Head of caudate nucleus (tissue), 42 donors: ENCODE measurements at places on chromosomes 4 and X.

GRCh38 chr4:56345458-56345857 lies 41.8 kb downstream of the AASDH start:
- DNase-seq: no peak

GRCh38 chrX:24643116-24643515 lies 4.0 kb downstream of the PCYT1B start:
- DNase-seq: no peak

- DNase-seq: no peak
Measured at GRCh38 chr4:12562021-12562420, 922.1 kb downstream of the RAB28 start.

DNA sequence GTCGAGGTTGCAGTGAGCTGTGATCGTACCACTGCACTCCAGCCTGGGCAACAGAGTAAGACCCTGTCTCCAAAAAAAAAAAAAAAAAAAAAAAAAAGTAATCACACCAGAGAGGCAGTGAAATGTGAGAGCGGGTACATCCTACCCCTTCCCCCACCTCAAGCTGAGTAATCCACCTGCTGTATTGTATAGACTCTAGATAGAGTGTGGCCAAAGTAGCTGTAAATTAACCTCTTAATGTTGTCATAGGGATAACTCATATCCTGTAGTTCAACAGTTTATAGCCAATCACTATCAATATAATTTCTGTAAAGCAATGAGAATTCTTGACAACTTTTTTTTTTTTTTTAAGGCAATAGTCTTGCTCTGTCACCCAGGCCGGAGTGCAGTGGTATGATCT lies 30.8 kb downstream of the TNIP2 start:
- DNase-seq: no peak

- DNase-seq: no peak
Measured at GRCh38 chr4:140367738-140368137, 5.7 kb upstream of the SCOC start.

DNA sequence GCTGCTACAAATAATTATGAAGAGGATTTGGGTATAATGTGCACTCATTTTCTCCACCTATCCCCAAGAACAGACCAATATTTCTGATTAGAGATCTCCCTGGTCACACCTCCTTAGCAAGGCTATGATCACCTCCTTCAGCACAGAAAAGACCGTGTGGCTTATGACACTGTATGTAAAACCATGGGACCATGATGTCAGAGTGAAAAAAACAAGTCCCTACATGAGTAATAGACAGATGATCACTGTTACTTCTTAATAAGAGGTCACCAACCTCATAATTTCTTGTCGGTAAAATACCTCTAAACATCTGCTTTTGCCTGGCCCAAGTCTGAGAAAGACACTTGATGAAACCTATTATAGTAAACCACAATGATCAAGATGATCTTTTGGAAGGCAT lies 330.6 kb upstream of the F9 start:
- no peak for DNase-seq

DNA sequence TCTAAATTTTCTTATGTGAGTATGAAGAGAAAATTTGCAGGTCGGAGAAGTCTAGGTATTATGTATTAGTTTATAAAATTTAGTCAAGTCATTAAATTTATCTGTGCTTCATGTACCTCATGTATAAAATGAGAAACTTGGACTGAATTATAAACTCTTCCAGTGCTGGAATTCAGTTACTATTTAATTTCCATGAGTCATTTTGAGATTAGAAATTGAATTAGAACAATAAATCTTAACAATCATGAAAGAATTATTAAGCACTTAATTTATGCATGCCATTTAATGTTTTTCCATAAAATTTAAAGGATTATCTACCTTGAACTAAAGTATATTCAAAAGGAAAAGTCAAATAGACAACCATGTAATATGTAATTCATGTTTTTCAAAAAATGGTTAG lies 195.8 kb downstream of the MAD2L1 start:
- DNase-seq: no peak

GRCh38 chr4:165440415-165441158 lies 61.8 kb downstream of the CPE start:
- no peak for DNase-seq

DNA sequence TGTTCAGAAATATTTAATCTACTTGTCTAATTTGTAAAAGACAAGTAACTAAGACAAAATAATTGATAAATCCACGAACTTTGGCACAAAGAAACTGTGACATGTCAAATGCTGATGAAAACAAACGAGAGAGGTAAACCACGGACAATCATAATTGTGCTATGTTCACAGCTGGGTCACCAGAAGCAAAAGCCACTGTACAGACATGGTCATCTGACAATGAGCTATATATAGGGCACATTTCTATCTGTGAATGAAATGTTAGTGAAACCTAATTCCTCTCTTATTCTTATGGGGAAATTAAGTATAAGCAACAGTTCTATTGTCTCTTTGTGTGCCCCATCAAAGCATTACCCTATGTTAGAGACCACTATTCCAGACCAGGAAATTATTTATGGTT lies 444.0 kb upstream of the TRAM1L1 start:
- no peak for DNase-seq

DNA sequence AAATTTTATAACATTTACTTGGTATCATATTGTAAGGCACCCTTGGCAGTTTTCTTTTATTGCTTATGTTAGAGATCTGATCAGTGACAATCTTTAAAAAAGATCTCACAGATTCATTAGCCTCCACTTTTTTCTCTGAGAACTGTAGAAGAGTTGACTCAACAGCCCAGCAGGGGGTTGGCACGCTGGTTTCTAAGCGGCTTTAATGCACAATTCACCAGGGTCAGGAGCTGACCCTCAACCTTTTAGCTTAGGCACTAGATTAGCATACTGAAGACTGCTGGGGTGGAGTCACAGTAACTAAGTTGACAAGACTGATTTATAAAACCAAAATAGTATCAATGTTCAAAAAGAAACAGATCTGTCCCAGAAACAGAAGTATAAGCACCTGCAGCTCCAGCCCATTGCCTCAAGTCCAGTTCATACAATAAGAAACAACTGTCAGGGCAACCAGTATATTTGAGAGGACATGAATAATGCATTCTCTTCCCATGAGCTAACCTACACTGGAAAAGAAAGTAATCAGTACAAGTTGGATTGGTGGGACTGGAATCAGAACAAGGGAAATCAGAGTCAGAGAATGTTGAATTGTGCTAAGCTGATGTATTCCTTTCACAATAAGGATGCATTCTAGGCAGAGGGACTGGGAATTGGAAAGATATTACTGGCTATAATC lies 77.6 kb downstream of the PDE5A start:
- DNase-seq: no peak

DNA sequence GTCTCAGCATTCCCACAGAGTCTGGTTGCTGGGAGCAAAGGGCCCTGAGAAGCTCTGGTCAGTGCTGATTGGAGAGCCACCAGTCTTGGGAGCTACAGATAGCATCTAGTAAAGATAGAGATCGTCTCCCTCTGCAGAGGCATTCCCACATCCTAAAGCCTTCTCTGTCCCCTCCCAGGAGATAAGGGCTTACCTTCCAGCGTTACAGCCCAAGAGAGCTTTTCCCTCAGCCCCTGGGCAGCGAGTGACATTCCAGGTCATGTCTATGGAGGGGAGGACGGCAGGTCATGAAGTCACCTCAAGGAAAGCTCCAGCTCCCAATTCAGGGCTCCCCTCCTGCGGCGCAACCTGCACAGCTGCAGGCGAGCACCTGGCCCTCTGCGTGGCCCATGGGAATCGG lies 29.9 kb downstream of the CLDN34 start:
- no peak for DNase-seq

DNA sequence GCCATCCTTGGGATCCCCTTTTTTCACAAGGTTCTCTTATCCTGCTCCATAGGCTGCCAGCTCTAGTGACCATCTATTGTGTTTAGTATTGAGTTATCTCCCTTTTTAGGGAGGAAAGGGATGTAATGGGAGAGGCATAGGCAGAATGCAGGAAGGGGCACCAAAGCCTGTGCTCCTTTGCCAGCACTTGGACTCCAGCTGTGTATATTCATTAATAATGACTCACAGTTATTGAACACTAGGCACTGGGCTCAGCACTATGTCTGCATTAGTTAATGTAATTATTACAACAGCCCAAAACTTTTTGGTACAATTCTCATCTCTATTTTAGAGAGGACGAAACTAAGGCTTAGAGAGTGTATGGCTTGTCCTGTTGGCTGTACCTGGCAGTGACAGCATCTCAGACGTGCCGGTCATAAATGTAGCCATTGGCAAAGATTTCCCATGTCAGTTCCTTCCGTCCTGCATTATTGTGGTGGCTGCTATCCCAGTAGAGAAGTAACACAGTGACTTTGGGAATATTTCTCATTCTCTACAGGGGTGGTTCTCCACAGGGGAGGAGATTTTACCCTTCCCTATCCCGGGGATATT lies 90.3 kb downstream of the AFF1 start:
- no peak for DNase-seq

DNA sequence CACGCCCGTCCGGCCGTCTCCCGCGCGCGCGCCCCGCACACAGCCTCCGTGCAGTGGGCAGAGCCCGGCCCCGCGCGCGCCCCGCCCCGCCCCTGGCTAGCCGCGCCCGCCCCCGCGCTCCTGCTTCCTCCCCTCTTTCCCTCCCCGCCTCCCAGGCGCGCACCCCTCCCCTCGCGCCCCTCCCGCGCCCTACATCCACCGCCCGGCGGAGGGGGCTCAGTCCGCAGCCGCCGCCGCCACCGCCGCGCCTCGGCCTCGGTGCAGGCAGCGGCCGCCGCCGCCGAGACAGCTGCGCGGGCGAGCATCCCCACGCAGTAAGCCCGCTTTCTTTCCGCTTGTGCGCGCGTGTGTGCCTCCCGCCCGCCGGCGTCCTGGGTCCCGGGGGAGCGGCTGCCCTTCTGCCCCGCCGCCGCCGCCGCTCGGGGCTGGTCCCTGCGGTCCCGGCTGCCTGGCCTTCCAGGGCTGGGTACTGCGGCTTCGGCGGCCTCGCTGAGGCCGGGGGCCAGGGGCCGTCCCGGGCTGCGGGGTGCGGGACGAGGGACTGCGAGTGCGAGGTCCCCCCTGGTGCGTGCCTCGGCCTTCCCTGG lies at the start of gene FHL1:
Gene FHL1, plus strand, starts transcription at position 219 of the 587 bp plus-strand sequence.
- peak; percentile 73 for DNase-seq

DNA sequence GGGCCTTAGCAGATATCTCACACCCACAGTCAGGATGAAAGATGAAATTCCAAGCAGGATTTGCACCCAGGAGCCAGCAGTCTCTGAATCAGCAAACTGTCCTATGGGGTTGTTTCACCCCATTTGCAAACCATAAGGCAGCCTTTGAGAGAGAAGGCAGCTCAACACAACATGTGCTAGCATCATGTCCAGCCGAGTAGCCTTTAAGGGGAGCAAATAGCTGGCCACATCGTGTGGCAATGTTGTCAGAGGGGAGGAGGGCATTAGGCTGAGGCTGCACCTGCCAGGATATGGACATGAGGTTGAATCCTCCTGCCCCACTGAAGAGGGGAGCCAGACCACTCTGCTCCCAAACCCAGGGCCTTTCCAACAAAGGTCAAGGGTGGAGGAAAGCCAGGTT lies 20.6 kb upstream of the PJA1 start:
- DNase-seq: no peak

DNA sequence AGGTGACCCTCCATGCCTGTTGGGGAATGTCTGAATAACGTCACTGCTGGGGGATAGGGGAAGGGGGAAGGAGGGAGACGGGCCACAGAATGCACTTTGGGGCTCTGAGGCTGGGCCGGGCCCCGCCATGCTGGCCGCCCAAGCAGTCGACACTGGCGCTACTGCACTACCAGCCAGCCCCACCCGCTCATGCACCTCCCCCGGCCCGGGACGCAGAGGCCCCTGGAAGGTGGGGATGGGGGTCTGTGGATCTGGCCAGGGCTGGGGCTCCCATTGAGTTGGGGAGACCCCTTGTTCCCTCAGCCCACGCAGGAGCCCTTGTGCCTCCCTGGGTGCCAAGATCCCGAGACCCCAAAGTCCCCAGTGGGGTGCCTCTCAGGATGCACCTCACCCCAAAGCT lies 17.8 kb downstream of the FLNA start:
- no peak for DNase-seq

DNA sequence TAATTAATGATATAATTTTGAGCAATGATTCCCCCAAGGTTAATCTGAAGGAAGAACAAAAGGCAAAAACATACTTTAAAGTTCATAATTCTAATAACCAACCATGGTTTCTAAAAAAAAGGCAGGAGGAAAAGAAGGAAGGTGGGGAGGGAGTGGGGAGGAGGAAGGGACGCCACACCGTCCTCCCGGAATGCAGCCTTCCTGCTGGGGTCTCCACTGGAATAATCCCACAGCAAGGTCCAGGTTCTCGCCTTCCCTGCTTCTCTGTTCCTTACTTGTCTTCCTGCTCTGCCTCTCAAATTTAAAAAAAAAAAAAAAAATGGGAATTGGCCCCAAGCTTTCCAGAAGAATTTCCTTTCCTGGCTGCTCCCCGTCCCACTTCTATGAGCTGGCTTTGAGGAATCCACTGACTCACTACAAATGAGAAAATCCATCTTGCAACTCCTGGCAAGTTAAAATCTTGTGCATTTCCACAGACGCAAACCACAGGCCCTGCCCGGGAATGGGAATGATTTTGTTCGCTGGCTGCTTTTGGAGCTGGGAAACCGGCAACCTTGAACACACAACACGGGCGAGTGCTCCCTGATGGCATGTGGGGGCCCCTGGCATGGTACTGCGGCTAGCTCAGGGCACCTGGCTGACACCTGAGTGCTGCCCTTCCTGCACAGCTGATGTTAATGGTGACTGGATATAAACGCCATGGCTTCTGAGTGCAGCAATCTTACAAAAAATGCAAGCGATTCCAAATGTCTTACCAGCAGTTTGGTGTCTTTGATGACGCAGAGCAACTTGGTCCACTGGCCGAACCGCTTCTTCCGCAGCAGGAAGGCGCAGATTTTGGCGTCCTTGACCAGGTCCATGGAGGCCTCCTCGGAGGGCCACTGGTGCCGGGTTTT lies 97.0 kb downstream of the AFAP1 start:
- no peak for DNase-seq

- no peak for DNase-seq
Measured at GRCh38 chr4:153258750-153259149, 54.5 kb downstream of the TRIM2 start.

- no peak for DNase-seq
Measured at GRCh38 chr4:110869862-110870572, 247.1 kb upstream of the PITX2 start.

DNA sequence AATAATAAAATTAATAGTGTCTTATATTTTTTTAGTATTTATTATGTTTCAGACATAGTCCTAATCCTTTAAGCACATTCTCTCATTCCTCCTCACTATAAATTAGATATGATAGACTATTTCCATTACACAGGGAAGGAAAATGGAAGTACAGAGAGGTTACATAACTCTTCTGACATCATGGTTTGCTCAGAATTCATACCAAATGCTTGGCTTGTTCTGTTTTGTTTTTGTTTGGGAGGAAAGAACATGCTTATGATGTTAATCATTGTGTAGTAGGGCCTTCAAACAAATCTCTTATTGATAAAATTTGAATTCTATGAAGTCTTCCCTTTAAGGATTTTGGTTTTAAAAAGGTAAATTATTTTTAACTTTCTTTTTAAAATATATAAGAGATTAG lies 59.5 kb downstream of the RXFP1 start:
- no peak for DNase-seq

DNA sequence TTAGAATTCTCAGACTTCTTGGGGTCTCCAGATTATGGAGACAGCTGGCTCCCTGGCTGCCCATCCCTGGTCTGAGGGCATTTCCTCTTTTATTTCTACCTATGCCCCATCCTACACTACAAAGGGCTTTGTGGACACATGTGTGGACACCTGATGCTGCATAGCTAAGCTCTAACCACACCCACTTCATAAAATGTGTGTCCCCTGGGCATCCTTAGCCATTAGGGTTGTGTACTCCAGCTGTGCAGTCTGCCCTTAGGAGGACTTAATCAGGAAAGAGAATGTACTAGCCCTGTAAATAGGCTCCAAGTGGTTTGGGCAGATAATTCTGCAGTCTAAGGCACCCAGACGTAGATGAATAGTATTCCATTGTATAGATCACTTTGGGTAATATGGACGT lies 47.0 kb downstream of the COQ2 start:
- no peak for DNase-seq
